Left ventricle myocardium inferior (tissue), 1 donor: ENCODE measurements at places on chromosomes 4 and X. TPM values are rescaled to one million over a fixed set of nuclear protein-coding genes. Genes with fewer than 3 reads are reported as not detected.
A peak's percentile ranks its signal among the peaks of the same experiment; 100 is the strongest.

The RASL11B gene
- 8.7 TPM for total RNA-seq

The SPANXB1 gene
- not detected for total RNA-seq

The MTMR8 gene
- 0.44 TPM for total RNA-seq

The RTL3 gene
- total RNA-seq, result 0.14 TPM

The GPR34 gene
- total RNA-seq, result 6.2 TPM

The L1CAM gene
- total RNA-seq, result 4.0 TPM

The RENBP gene
- total RNA-seq, result 7.5 TPM

The CLGN gene
- total RNA-seq, result 47.0 TPM

The TMPRSS11A gene
- total RNA-seq, result not detected

The HPGD gene
- 1.4 TPM for total RNA-seq

- DNase-seq, result no peak
Measured at GRCh38 chrX:118497180-118497818, 1.7 kb downstream of the DOCK11 start.

GRCh38 chr4:78343682-78344081 is 207.9 kb upstream of the ANXA3 start:
- no peak for DNase-seq

GRCh38 chr4:89134775-89135319 is 23.5 kb downstream of the TIGD2 start:
- no peak for DNase-seq

DNA sequence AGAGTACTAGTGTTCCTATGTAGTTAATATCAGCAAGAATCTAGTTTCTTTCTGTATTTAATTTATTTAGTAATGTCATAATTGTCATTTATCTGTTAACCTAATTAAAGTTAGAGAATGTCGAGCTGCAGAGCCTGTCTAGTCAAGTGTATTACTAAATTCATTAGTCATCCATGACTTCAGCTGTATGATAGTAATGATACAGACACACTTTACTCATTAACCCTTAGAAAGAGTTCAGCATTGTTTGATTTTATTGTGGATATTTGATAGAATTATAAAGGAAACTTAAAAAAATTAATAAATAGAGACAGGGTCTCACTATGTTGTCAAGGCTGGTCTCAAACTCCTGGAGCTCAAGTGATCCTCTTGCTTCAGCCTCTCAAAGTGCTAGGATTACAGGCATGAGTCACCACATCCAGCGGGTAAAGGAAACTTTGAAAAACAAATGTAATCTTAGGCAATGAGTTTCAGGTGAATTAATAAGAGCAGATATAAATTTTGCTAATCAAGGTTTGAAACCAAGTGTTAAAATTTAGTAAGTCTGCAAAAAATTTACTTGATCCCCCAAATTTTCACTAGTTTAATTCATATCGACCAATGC is 110.6 kb downstream of the ANK2 start:
- no peak for DNase-seq

GRCh38 chr4:153204728-153205648 is 745 bp downstream of the TRIM2 start:
- no peak for DNase-seq

DNA sequence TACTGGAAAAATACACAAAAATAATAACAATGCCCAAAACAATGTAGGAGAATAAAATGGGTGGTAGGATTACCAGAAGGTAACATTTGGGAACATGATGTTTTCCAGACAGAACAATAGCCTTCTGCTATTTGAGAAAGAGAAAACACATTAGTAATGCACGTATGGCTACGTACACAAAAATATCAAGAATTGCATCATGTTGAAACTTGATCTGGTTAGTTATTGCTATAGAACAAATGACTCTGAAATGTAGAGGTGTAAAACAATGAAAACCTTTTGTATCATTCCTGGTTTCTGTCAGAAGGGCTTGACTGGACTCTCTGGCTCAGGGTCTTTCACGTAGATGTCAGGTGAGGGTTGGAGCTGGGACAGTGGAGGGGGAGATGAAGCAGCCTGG is 1040.0 kb downstream of the FAT4 start:
- DNase-seq, result no peak

- peak; percentile 27 for DNase-seq
Measured at GRCh38 chr4:56505269-56506130, at the start of gene ARL9. Gene ARL9 (plus strand): TSS chr4:56505791. CDS start chr4:56505863, 72 bp downstream.

DNA sequence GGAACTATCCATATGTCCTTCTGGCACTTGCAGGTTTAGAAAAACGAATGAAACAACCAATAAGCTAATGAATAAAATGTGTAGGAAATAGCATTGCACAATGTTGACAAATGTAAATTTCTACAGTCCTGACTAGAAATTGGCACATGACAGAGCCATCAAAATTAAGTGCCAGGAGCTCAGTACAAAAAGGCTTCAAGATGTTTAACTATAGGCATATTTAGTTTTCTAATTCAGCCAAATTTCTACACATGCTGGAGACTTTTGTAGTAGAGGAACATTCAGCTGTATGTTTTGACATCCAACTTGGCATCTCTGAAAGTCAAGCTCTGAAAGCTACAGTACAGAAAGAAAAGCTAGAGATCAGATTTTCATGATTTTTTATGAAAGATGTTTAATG is 1999.4 kb upstream of the AGA start:
- DNase-seq, result no peak

DNA sequence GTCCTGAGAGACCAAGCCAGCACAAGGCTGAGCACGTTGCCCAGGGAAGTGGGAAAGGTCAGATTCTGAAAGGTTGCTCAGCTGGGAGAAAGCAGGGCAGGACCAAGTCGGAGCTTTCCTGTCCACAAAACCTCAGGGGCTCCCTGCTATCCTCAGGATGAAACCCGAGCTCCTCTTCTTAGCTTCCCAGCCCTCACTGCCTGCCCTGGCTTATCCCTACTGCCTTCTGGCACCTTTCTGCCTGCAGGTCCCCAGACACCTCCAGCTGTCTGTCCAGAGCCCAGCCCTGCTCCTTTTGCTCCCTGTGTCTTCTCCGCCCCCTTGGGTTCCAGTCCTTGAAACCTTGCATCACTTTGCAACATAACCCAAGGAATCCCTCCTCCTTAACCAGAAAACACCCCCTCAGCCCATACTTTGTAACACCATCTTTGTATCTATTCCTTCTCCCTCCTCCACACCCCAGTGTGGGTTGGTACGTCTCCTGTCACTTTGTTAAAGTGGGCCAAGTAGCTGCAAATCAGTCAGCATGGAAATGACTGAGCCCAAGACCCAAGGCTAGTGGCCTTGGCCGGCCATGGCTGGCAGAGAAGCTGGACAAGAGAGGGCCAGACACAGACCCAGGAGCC is 20.0 kb upstream of the PRRG3 start:
- no peak for DNase-seq

DNA sequence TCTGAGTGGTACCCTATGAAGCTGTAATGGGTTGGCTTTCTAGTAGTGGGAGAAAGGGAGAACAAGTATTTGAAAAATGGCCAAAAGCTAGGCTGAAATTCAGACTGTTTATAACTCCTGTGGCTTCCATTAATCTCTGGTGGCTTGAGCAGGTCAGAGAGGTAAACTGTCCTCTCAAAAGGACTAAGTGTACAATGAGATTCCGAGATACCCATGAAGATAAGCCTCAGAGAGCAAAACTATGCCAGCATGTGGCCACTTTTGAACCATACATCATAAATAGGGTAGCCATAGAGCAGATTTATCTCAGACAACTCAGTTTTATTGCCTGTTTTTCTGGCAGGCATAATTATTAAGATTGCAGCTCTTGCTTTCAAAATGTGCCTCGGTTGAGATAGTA is 89.2 kb downstream of the CHRDL1 start:
- DNase-seq, result no peak

- no peak for DNase-seq
Measured at GRCh38 chr4:183936047-183936446, 30.9 kb downstream of the STOX2 start.

GRCh38 chr4:8047837-8048678 is 108.4 kb upstream of the AFAP1 start:
- no peak for DNase-seq

- DNase-seq, result no peak
Measured at GRCh38 chrX:104712515-104712914, 146.5 kb downstream of the IL1RAPL2 start.

DNA sequence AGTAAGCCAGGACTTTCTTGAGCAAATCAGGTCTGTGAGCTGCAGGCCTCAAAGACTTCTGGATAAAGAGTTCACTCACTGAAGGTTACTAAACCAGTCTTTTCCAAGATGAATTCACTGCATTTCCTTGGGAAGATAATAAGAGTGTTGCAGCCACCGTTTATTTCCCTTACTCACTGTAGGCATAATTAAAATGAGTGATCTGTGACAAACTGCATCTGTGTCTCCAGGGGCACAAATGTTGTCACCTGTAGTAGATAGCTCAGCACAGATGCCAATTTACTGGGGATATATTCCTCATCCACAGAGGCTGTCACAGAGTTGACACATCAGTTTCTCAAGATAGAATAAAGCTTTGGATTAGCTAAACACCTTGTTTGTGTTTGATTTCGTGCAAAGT is 580.2 kb downstream of the SPRY1 start:
- no peak for DNase-seq

GRCh38 chrX:10897768-10898167 is 213.4 kb upstream of the HCCS start:
- DNase-seq, result no peak

GRCh38 chr4:107509615-107510014 is 210.4 kb downstream of the PAPSS1 start:
- DNase-seq, result no peak

DNA sequence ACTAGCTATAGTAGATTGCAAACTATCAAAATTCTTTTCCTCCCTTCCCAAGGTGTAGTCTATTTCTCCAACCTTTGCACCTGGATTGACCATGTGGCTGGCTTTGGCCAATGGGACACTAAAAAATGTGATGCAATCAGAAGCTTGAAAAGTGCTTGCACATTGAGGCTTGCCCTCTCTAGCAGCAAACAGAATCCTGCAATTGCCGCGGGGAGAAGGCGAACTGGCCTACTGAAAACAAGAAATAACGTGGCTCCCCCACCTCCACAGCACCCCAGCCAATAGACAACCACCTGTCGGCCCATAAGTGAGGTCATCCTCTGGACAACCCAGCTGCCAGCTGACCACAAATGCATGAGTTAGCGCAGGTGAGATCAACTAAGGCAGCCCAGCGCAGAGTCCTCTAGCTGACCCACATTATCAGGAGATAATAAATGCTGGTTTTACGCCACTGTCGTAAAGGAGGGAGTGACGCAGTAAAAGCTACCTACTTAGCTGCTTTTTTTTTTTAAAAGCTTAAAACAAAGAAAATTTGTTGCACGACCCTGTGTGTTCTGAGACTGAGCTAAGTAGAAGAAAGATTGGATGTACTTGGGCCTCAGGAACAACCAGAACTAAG is 95.2 kb downstream of the GK start:
- DNase-seq, result no peak

- no peak for DNase-seq
Measured at GRCh38 chr4:98610926-98611676, 47.3 kb downstream of the TSPAN5 start.

DNA sequence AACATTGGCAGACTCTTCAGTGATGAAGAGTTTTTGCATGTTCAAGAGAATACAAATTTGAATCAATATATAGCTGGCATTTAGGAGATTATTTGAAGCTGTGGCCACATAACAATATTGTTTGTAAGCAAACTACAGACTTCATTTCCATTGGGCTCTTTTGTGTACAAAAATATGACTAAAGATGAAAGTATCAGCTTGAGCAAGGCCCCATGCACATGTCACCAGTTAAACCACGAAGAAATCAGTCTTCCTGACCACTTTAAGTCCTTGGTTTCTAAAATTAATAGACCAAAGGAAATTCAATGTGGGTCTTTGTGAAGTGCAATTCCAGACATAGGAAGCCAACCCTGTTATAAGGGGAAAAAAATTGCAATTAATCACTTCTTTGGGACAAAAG is 1664.6 kb upstream of the ADGRL3 start:
- DNase-seq, result no peak

DNA sequence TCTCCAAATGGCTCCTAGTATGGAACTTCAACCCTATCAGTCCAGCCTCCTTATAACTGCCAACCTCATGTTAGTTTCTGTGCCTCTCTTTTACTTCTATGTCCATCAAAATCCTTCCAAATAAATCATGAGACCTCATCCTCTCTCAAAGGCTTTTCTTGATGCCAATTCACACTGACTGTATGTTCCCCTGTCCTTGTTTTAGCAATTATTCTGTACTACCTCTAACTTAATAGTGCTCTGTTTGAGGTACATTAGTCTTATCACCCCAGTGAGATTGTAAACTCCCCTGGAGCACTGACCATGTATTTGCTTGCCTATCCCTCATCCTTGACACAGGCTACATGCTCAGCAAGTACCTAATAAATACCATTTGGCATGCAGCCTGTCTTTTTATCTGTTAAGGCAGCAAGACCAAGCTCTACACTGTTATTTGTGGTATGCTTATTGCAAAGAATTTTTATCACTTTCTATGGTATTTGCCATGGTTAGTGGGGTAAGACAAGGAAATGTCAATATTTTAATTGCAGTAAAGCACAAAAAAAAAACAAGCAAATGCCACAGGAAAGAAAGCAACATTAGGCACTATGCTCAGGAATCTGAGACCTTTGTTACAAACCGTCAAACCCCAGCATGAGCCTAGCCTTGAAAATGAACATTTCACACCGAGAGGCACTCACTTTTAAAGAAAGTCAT is 119.2 kb downstream of the SMARCA1 start:
- DNase-seq, result no peak

DNA sequence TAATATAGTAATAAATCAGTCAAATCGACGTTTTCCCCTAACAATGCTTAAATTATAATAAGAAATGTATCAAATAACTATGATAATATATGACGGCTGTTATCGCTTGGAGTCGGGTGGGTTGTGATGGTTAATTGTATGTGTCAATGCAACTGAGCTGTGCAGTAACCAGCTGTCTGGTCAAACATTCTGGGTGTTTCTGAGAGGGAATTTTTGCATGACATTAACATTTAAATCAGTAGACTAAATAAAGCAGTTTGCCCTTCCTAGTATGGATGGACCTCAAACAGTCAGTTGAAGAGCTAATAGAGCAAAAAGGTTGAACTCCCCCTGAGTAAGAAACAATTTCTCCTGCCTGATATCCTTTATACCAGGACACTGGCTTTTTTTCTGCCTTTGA is 96.7 kb downstream of the YIPF7 start:
- DNase-seq, result no peak

DNA sequence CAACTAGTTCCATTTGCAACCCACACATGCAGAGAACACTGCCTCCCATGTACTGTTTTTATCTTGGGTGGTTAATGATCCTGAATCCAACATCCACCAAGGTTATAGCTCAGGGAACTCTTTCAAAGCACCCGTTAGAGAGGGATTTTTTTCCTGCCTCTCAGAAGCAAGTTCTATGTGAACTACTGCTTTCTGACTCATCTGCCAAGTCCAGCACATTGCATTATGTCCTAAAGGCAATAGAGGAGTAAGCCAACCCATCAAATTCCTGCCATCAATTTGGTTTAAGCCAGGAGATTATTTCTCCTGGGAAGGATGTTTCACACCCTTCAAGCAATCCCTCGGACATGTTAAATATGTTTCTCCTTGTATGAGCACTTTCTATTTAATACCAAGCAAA is 334.5 kb downstream of the GASK1B start:
- DNase-seq, result no peak

- no peak for DNase-seq
Measured at GRCh38 chr4:111269439-111269838, 646.6 kb upstream of the PITX2 start.
